Naive thymus-derived CD8-positive, alpha-beta T cell (primary cell): ENCODE measurements at places on chromosomes 3 and 15. TPM values are rescaled to one million over a fixed set of nuclear protein-coding genes. Genes with fewer than 3 reads are reported as not detected.

GNAT1 gene
- total RNA-seq: not detected

- DNase-seq: no peak
These were observed 296.3 kb upstream of the TMCO5A start for GRCh38 chr15:37638116-37638515.

GRCh38 chr3:52532517-52532837, 1.2 kb downstream of the NT5DC2 start:
- no peak for DNase-seq

- DNase-seq: no peak
These were observed 187.9 kb downstream of the OPA1 start for GRCh38 chr3:193780810-193781478.

GRCh38 chr3:65945953-65946352, 92.8 kb downstream of the MAGI1 start:
- no peak for DNase-seq

DNA sequence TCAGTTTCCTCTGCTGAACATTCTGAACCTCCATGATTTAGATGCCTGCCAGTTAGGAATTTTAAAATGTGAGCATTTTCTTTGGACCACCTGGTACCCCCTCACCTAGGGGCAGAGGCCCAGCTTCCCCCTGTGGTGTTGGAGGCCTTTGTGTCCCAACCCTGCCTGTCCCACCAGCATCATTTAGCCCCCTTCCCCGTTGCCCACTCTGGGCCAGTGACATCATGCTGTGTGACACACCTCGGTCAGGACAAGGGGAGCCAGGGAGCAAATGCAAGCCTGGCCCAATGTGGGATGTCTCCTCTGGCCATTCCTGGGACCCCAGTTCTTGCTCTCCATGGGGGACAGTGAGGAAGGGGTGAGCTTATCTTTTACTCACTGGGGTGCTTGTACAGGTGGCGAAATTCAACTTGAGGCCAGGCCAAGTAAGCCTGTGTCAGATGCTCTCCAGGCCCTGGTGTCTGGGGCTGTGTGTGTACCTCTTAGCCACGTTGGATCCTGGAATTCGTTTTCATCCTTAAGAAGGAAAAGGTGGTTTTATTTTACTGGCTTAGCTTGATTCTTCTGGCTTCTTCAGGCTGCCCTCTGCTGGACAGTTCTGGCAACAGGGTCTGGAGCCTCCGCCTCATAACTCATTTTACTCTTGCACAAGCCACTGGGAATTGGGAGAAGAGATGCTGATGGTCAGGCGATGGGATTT, 49.7 kb upstream of the MYZAP start:
- DNase-seq: no peak
